GM06990 (cell line): ENCODE measurements at places on chromosomes 16 and 17.

DNA sequence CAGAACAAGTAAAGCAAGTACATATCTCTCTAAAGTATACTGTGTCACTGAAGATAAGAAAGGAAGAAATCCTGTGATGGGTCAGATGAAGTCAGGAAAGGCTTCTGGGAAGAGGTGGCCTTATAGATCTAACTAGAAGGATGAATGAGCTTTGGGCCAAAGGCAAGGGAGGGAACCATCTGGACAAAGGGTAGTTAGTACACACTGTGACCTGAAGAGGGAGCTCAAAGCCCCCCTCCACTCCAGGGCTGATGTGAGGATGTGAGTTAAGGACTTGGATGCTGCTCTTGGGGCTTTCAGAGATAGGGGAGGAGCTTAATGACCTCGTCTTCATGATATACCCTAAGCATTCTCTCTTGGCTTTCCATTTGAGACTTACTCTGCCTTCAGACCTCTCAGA, 185.3 kb upstream of the CACNG3 start:
- peak; percentile 15 for DNase-seq

DNA sequence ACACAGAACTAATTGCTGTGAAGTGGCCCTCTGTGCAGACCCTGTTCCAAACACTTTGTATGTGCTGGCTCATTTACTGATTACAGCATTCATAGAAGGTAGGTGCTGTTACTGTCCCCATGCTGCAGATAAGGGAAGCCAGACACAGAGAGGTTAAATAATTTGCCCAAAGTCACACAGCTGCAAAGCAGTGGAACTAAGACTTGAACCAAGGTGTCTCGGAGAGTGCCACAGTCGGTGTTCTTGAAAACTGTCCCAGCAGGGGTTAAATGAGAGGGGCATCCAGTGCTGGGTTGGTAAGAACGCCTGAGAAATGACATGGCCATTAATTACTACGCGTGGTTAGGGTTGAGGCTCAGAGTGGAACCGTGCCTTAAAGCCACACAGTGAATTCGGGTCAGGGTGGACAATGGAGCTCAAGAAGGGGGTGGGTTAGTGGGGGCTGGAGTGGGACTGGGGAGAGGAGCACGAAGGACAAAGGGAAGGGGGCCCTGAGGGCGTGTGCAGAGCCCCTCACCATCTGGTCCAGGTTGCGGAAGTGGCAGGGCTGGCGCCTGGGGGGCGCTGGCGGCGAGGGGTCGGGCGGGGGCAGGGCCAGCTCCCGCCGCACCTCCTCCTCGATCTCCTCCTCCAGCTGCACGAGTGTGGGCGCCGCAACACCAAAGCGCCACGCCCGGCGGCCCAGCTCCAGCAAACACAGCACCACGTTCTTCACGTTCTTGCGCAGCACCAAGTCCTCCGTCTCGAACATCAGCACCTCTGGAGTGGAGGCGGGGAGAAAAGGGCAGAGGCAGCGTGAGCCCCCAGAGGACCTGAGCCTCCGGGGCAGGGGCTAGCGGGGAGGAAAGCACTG, 3.3 kb downstream of the GAS2L2 start:
- DNase-seq, result no peak

DNA sequence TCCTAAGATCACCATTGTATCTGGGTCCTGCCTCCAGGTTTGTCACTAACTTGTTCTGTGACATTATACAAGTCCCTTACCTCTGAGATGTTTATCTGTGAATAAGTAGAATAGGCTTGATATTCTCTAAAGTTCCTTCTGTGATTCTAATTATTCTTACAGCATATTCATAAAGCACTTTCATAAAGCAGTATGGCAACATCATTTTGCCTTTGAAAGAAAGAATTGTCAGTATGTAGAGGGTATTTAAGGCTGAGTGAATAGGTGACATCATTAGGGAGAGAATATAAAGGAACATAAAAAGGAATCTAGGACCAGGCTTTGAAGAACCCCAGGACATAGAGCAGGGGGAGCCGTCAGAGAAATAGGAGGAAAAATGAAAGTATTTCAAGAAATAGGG, 15.6 kb downstream of the VMP1 start:
- no peak for DNase-seq

DNA sequence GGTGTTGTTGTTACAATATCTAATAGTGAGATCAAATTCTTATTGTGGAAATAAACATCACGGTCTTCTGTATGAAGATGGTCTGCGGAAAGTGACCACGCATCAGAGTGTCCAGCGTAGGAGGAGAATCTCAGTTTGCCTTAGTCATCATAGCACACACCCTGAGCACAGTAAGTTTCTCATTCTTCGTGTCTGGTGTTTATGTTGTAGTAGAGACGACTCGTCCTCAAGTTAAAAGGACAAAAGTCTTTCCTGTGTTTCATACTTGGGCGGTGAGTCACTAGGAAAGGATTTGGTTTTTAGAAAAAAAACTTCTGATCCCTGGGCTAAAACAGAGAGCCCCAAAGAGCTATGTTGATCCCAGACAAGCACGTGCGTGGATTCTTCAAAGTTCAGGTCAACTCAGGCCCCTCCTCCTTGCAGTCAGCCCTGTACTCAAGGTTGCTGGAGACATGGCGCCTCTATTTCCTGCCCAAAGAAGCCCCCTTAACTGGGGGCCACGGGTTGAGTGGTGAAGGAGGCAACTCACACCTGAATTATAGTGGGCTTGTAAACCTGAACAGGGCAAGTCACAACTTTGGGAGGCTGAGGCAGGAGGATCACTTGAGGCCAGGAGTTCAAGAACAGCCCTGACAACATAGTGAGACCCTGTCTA, 170.4 kb downstream of the ZFHX3 start:
- DNase-seq, result no peak

- DNase-seq, result no peak
These were observed 83.0 kb downstream of the OR1D5 start for GRCh38 chr17:2980211-2980903.

- no peak for DNase-seq
These were observed 27.4 kb upstream of the HAS3 start for GRCh38 chr16:69078073-69078472.

DNA sequence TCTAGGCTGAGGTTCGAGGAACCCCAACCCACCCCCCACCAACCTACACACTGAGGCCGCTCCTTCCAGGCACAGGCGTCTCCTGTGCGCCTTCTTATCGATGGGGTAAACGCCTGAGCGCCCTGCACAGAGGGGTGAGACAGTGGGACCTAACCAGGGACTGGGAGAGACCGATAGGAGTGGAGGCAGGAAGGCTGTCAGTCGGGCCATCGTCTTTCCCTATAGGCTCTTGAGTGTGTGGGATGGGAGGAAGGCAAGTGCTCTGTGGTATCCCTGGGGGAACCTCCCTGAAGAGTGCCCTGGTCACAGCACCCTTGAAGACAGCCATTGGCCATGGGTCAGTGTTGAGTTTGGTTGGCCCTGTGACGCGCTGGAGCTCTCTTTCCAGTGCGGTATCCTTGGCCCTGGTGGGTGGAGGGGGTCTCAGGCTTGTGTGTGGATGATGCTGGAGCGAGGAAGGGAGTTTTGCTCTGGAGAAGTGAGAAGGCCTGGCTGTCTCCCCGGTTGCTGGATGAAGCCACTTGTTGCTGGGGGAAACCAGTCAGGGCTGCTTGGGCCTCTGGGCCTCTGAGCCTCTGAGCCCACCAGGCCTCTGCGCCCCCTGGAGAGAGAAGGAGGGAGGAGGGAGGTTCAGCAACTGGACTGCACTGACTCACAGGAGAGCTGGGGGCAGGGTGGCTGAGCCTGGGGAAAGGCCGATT, 1.7 kb downstream of the GPRC5C start:
- no peak for DNase-seq

GRCh38 chr17:82021107-82021899, 1.4 kb downstream of the CENPX start:
- peak; percentile 58 for DNase-seq

DNA sequence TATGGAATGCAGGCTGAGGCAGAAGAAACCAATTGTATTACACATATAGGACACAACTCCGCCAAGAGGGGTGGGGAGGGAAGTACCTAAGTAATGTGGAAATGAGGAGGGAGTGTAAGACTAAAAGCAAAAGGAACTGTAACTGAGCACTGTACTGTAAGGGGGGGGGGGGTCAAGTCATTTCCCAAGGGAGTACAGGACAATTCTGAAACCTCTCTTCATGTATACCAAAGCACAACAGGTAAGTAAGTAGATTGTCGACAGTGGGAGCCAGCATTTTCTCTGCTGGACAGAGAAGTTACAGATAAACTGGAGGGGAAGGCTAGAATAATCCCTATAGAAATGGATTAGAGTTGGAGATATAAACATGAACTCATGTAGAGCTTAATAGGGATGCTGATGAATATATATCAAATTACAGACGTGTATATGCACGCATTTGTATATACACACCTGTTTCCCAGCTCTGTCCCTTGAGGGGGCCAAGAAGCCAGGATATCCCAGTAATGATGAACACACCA, 6.4 kb downstream of the USP22 start:
- DNase-seq, result no peak

DNA sequence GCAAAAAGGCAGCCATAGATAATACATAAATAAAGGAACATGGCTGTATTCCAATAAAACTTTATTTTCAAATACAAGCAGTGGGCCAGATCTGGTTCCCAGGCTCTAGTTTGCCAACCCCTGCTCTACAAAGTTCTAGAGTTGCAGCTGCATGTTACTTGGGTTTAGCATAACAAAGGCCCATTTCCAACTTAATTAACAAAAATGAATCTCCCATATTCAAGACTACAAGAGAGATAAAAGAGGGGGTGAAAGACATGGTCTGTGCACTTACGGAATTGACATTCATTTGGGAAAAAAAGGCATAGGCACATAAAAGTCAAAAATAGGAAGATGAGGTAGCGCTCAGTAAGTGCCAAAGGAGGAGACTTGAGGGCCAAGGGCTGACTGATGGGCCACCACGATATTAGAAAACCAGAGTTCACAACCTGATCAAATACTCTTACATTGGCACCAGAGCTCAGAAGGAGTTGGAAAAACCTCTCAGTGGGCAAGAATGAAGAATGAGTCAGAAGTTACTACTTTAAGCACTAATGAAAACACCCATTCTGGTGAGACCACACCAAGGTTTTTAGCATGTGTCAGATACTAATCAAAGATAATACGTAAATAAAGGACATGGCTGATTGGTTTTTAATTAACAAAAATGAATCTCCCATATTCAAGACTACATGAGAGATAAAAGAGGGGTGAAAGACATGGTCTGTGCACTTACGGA, 164.0 kb downstream of the VPS53 start:
- no peak for DNase-seq

- no peak for DNase-seq
These were observed 51.2 kb upstream of the NKD1 start for GRCh38 chr16:50496990-50497389.

DNA sequence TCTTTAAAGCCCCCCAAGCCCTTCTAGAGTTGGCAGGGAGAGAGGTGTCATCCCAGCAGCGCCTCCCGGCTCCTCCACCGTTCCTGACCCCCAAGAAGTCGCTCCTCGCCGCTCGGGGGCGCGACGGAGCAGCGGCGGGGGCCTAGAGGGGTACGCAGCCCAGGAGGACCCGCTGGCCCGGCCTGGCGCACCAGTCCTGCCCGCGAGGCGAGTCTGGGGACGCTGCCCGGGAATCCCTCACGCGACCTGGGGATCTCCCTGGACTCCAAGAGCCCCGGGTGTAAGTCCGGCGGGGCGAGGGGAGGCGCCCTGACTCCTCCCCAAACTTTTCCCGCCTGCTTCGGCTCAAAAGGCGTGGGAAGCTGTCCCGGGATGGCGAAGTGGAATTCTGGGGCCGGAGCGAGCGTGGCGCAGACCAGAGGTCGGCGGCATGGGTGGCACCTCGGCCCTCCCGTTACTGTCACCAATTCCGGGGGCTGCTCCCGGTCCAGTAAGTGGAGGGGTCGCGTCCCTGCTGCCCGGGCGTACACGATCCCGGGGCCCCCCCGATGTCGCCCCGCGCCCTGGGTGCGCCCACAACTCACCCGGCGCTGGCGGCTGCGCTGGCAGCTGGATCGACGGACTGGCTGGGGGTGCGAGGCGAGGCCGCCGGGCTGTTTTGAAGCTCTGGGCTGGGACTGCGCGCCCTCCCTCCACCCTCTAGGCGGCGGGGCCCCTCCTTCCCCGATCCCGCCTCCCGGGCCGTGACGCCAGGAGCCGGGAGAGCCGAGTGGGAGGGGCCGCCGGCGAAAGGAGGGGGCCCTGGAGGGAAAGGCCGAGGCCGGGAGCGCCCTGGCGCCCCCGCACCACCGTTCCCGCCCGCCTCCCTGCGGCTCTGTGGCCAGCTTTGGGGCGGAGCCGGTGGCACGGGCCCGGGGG, at the start of gene EMP2:
TSS of gene EMP2 (minus strand) at position 634 of the 918 bp plus-strand sequence. CDS start 32,981 bp downstream, outside the sequence.
- DNase-seq, result no peak

DNA sequence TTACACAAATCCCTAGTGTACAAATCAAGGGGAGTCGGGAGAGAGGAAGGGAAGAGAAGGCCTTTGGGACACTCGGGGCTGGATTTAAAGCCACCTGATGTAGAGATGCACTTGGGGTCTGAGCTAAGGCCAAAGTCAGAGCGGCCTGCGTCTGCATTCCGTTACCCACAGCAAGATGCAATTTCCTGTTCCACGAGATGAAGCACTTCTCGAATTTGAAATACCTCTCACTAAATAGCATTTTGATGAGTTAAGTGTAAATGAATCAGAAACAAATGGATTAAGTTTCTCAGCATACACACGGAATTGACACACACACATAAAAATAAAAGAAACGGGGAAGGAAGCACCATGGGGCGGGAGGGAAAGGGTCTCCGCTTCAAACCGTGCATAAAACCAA, 386.0 kb downstream of the SOX9 start:
- no peak for DNase-seq

DNA sequence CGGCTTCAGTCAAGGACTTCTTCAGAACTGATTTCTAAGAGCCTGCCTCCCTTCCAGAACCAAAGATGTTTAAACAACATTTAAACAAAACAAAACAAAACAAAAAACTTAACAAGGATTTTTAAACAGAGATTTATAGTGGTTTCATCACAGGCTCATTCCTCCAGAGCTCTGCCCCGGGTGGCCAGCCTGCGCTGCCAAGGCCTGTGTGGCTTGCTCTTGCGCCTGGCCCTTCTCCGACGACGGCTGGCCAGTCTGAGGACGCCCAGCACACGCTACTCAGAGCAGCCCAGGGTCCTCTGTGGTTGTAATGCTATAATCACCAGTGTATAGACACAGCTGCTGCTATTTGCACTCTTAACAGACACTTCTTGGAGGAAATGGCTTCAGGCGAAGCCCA, 307.2 kb upstream of the MYOCD start:
- DNase-seq, result no peak

DNA sequence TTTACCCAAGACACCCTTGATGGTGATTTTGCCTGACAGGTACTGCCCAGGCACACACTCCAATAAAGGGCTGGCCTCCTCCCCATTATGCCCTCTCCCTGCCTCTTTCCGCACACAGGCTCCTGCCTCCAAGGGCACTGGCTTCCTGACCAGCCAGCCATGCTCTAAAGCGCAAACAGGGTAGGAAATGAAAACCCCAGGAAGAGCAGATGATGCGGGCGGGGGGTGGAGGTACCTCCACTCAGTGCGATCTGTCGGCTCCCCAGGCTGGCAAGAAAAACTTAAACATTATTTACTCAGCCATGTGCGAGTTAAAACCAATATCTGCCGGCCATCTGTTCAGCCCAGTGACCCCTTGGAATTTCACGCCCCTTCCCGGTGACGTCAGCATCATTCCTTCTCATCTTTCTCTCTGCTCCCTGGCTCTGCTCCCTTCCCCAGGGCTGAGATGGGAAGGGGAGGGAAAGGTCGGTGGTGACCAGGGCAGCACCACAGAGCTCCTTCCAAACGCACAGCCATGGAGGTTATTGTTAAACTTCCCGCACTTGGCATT, 262.5 kb downstream of the CBLN1 start:
- DNase-seq, result no peak

GRCh38 chr17:81427173-81428120, 32.2 kb downstream of the BAHCC1 start:
- no peak for DNase-seq

GRCh38 chr16:88430185-88430523, 22.9 kb upstream of the ZFPM1 start:
- no peak for DNase-seq
